ENCODE measurements at places on chromosomes 5 and 9.

GRCh38 chr5:150052956-150053712, 33.2 kb downstream of the CSF1R start:
- no peak for DNase-seq

DNA sequence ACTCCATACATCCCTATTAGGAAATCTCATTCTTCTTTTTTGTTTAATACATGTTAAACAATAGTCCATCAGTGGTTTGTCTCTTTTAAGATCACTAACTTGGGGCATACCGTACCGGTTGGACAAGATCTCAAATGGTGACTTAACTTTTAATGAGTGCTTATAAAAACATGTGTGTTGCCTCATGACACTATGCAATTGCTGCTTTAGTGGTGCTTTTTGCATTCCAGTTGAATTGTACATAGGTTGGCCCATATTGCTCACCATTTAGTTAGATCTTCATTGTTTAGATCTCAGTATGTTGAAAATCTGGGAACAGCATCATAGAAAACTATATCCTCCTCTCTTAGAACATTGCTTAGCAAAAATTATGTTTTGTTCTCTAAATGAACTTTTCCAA, 17.8 kb downstream of the C9orf85 start:
- DNase-seq, result no peak

DNA sequence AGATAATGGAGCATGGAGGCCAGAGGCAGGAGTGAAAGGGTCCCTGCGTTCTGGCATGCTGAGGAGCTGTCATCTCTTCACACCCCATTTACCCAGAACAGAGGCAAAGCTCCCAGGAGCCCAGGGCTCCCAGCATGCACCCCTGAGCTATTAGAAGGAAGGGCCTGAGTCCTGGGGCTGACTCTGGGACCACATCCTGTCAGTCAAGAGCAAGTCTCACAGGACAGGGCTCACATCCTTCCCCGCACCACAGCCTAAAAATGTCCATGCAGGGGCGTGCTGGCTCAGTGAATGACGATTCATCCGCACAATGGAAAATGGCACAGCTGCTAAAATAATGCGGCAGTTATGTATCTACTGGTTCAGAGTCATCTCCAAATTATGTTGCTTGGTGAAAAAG, 31.4 kb downstream of the CAMK2A start:
- no peak for DNase-seq

DNA sequence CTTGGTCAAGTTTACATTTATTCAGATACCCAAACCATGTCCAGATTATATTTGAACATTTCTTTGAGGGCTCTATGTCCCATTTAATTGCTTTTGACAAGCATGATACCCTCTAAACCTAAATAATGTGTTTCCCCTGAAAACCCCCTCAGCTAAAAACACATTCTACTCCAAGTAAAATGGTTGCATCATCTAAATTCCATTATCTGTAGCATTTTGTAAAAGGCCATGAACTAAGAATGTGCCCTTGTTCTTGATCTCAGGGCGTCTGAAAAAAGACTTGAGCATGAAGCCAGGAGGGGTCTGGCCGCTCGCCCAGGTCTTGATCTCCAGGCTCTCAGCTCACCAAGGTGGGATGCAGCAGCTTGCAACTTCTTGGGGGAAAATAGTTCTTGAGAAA, 53.5 kb upstream of the ERCC6L2 start:
- no peak for DNase-seq

- no peak for DNase-seq
Measured at GRCh38 chr5:84292788-84293653, 91.7 kb downstream of the EDIL3 start.
